NCI-H2081 (cell line): ENCODE measurements at places on chromosomes 5 and 9.

- no peak for DNase-seq
These were observed 11.8 kb upstream of the IFNW1 start for GRCh38 chr9:21153336-21154017.

DNA sequence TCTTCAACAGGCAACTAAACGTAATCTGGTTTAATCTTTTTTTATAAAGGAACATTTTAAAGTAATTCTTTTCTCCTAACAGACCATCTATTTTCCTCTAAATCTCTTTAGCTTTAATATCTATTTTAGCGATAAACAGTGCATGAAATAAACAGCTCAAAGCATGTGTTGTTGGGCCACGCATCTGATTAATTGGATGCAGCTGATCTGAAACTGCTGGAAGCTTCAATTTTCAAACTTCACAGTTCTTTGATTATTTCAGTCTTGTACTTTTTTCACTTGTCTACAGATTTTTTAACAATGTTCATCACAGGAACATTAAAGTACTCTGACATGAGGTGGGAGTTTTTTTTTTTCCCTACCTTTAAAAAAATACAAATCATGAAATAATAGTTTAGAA is 443.6 kb downstream of the HCN1 start:
- no peak for DNase-seq

DNA sequence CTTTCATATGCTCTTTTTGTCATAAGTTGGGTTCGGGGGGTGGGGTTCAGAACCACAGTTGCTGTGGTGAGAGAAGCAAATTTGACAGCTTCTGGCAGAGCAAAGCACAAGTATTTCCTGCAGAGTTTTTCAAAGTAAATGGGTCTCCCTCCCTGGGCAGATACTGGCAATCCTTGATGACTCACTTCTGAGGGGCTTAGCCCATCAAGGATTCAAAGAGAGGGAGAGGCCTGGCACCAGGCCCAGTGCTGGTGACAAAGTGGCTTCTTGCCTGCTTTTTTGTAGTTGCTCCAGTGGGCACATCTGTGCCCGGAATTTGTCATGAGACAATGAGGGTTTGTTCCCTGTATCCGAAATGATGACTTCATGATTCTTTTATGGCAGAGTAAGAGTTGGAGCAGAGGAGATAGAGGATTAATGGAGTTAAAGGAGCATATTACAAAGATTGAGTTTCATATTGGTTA is 46.6 kb upstream of the TNC start:
- DNase-seq: peak; percentile 13

DNA sequence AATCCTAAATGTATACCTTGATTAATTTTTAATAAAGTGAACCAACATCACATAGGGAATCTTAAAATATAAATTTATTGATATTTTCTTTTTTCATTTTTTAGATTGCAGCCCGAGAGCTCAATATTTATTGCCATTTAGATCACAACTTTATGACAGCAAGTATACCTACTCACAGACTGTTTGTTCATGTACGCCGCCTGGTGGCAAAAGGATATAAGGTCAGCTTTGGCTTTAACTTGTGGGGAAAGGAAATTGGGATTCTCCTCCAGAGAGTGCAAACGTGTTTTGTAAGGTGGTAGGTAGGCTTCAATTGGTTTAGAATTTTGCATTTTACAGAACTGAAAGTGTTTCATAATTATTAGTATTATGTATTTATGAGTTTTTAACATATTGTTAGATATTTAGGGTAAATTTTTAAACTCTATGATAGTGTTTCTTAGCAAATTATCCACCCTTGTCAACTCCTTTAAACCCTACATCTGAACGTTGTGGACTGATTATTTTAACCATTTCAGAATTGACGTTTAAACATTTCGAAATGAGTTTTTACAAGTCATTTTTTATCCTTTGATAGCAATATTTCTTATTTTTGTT is 17.5 kb upstream of the DHFR start:
- DNase-seq: peak; percentile 55

DNA sequence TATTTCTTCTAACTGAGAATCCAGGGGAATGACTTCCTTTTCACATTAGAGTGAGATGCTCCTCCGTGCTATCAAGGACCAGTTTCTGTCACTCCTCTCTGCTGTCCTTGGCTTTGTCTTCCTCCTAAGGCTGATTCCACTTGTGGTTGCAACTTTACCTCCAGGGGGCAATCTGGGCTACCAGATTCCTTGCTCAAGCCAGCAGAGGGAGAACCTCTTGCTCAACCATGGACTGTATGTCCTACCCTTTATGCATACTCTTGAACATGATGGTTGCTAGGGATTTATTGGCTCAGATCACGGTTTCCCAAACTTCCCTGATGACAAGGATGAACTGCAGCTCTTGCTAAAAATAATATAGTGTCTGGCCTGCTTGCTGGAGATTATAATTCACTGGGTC is 24.0 kb downstream of the NNT start:
- peak; percentile 60 for DNase-seq
